Omental fat pad (tissue), 4 donors: ENCODE measurements at places on chromosomes 7 and 10. TPM values are rescaled to one million over a fixed set of nuclear protein-coding genes. Genes with fewer than 3 reads are reported as not detected.

- DNase-seq, result no peak
Observed at GRCh38 chr10:130647341-130647740, 511.1 kb downstream of the GLRX3 start.

GRCh38 chr7:116162992-116163391, 47.3 kb upstream of the TES start:
- DNase-seq, result no peak

DNA sequence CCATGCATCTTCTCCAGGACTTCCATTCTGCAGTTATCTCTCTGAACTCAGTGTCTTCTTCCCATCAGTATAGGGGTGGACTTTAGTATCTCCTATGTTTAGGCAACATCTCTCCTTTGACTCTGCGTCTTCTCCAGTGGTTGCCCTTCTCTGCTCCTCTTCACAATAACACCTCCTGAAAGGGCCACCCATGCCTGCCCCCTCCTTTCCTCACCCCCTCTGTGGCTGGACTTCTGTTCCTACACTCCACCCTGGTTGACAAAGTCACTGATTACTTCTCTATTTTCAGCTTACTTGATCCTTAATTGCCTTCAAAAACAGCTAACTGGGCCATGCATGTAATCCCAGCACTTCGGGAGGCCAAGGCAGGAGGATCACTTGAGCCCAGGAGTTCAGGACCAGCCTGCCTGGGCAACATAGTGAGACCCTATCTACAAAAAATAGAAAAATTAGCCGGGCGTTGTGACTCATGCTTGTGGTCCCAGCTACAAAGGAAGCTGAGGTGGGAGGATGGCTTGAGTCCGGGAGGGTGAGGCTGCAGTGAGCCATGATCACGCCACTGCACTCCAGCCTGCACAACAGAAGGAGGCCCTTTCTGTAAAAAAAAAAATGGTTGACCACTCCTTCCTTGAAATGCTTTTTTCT, 13.7 kb downstream of the SRGN start:
- no peak for DNase-seq

- no peak for DNase-seq
Observed at GRCh38 chr10:112262546-112262945, 20.7 kb upstream of the TECTB start.

DNA sequence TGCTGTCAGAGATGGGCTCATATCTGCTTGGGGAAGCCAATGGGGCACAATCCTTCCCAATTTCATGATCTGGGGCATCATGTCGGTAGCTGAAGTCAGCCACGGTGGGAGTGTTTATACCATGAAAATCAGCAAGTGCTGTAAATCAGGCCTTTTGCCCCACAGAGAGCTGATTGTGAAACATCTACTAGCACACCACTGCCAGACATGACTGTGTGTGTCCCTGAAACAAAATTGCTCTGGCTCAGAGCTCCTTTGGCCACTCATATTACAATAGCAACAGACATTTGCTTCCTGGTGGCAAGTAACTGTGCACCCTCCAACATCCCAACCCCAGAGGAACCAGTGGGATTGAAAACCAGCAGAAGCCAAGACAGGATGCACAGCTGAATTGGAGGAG, 23.7 kb downstream of the GPR26 start:
- DNase-seq, result no peak

- no peak for DNase-seq
Observed at GRCh38 chr10:60235001-60235400, 154.7 kb downstream of the ANK3 start.

- DNase-seq, result peak; percentile 51
Observed at GRCh38 chr10:118850418-118851061, 95.8 kb upstream of the CACUL1 start.

GRCh38 chr10:23310404-23310803, 34.2 kb downstream of the C10orf67 start:
- no peak for DNase-seq

DNA sequence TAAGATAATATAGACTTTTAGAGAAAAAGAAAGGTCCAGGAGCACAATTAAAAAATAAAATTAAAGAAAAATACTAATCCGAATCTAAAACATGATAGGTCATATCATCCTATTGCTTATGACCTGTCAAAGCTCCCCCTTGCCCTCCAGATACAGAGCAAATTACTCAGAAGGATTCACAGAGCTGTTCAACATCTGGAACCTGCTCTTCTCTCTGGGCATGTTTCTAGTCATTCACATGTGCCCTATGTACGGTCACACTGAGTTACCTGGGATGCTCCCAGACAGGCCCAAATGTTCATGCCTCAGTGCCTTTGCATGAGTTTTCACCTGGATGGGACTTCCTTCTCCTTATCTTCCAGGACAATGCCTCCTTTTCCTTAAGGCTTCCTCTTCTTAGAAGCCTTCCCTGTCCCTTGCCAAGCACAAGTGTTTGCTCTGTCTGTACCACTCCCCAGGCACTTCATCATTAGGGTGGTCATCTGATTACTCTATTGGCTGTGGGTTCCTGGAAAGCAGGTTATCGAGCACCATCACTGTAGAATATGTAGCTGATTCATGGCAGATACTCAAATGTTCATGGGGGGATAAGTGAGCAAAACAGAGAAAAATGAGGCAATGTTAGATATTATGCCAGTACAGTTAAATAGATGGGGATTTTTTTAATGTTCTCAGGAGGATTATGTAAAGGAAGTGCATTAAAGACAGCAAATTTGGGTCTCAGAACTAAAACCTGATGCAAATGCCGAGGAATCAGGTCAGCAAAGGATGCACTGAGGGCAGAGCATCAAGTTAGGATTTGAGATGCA, 12.0 kb upstream of the AOAH start:
- no peak for DNase-seq

GRCh38 chr10:131556061-131556896, 244.8 kb upstream of the TCERG1L start:
- no peak for DNase-seq

DNA sequence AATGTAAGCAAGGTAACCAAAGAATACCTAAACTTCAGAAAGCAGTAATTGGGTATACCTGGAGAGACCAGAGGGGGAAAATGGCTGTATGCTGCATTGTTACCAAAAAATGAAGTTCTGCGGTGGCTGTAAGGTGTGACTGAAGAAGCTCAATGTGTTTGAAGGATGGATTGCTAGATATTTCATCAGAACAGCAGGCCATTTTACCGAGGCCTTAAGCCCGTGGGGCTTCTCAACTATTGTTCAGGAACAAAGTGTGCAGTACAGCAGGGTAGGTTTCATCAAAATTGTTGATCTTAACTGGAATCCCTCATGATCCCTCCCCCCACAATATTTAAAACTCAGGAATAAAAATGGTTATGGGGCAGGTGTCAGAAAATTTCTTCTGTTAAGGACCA, 204.0 kb upstream of the GHITM start:
- no peak for DNase-seq

- DNase-seq, result no peak
Observed at GRCh38 chr10:89532476-89532875, 2.9 kb downstream of the SLC16A12 start.

- no peak for DNase-seq
Observed at GRCh38 chr10:80893256-80893655, 355.6 kb downstream of the SH2D4B start.

DNA sequence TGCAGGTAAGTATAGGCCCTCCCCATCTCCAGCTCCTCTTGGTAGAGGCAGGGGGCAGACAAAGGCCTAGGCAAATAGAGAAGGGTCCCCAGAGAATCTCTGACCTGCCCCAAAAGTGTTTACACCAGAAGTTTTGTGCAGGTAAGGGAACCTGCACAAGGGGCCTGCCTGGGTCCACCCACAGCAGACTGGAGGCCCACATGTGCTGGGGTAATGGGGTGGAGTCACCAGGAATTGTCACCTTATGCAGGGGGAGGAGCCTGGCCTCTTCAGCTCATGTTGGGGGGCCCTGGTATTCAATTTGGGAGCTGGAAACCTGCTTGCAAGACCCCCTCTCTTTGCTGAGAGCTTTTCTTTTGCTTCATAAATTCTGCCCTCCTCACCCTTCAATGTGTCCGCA, 302.7 kb downstream of the ZEB1 start:
- DNase-seq, result no peak

- no peak for DNase-seq
Observed at GRCh38 chr10:600234-600633, 89.2 kb downstream of the DIP2C start.

GRCh38 chr10:61735882-61736281, 73.2 kb downstream of the CABCOCO1 start:
- no peak for DNase-seq

- DNase-seq, result no peak
Observed at GRCh38 chr7:108232076-108232475, 101.9 kb upstream of the LAMB4 start.

- DNase-seq, result no peak
Observed at GRCh38 chr10:128056303-128057050, 69.7 kb downstream of the MKI67 start.

- DNase-seq, result no peak
Observed at GRCh38 chr10:7788639-7789286, 786 bp downstream of the ATP5F1C start.

DNA sequence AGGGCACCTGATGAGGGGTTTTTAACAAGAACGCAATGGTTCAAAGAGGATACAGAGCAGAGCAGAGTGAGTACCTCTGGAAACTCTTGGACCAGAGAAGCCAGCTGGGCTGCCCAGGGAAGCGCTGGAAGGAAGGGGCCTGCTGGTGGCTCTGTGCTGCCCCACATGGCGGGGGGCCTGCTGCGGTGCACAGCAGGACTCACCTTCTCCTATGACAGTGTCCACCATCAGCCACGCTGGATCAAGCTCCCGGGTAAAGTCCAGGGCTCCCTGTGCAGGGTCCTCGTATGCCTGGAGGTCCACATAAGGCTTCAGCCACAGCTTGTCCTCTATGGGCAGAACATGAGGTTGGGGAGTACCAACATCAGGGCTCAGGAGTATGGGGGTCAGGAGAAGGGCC, 12.5 kb downstream of the EPHA1 start:
- DNase-seq, result no peak

DNA sequence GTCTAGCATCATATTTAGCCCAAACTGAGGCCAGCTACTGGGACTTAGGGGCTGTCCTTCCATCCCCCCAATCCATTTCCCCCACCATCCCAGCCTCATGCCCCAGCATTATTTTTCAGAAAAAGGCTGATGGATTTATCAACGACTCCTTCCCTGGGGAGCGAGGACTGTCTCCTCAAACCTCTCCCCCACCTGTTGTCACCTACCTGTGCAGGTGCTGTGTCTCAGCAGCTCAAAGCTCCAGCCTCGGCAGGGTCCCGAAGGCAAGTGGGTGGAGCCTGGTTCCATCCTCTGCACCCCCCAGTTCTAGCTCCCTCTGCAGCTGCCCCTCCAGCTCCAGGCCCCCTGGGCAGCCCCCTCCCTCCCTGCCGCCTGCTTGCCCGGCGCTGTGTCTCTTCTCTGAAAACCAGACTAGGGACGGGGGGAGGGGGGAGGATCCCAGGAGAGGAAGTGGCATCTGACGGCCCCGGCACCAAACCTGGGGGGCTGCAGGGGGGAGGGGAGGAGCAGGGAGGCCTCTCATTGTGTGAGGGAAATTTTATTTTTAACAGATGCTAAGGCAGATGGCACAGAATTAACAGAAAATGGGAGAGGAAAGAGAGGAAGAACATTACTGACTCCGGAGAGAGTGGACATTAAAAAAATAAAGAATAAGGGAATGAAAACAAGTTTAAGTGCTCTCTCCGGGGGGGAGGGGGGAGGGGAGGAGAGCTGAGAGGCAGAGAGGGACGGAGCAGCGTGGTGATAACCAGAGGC, 61.7 kb upstream of the PAX2 start:
- DNase-seq, result no peak

DNA sequence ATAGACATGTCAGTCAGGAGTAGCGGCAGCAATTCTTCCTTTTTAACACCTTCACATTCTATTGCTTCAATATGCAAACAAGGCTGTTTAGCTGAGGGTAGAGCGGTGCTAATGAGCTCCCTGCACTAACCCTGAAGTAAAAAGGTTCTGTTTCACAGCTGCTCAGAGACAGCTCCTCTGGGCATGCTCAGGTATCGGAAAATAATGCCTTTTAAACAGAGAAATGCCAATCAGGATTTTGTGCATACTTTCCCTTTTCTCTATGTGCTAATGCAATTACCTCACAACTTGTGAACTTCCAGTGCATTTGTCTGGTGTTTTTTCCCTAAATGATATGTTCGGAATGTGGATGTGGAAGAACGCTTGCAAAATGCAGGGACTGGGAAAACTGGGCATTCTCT, 307.7 kb upstream of the FZD8 start:
- DNase-seq, result no peak

- no peak for DNase-seq
Observed at GRCh38 chr10:6128591-6129251, 39.9 kb downstream of the RBM17 start.

GRCh38 chr7:149310113-149310836, 48.3 kb downstream of the ZNF783 start:
- no peak for DNase-seq

DNA sequence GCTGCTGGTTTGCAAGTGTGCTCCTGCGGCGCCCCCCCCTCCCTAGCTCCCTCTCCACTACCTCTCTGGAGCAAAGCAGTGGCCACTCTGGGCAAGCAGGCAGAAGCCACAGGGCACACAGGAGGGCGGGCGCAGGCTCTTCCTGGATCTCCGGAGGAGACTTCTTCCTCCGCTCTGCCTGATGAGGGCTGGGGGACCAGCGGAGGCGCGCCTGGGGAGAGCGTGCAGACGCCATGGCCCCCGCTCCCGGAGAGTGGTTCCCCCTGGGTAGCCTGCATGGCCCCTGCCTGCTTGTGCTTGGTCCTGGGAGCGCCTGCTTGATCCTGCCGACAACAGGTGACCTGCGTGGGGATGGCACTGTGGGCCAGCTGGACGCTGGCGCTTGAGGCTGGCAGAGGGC, 29.0 kb downstream of the ANKMY2 start:
- no peak for DNase-seq

DNA sequence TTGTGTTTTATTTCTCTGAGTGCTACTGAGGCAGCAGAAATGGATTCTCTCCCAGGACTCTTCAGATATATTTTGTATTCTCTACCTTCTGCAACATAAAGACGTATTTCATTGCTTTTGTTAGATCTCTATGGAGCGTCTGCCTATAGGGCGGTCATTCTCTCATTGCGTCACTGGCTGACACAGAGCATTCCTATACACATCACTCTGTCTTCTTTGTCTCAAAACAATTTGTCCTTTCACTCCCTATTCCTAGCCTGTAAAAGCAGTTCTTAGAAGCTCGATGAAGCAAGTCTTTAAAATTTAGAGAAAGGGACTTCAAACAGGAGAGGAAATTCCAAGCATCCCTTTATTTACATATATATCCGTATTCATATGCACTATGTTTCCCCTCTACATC, 120.6 kb downstream of the CPED1 start:
- DNase-seq, result no peak

Gene LIPK
- total RNA-seq, result not detected

Gene FOXI2
- total RNA-seq, result not detected

Gene C10orf120
- total RNA-seq, result not detected

Gene MOGAT3
- total RNA-seq, result not detected

Gene CADPS2
- total RNA-seq, result 32.1 TPM

Gene RNF148
- total RNA-seq, result 1.9 TPM

Gene ASB13
- 17.3 TPM for total RNA-seq

Gene FRMPD2
- not detected for total RNA-seq

Gene PPP1R3A
- not detected for total RNA-seq

Gene ADGRA1
- not detected for total RNA-seq

Gene PLEKHS1
- not detected for total RNA-seq
